ENCODE measurements at places on chromosomes 4 and X.

- no peak for DNase-seq
These were observed 15.8 kb downstream of the RNF212 start for GRCh38 chr4:1097553-1097952.

GRCh38 chrX:95953564-95953963 lies 731.1 kb upstream of the DIAPH2 start:
- DNase-seq = no peak

DNA sequence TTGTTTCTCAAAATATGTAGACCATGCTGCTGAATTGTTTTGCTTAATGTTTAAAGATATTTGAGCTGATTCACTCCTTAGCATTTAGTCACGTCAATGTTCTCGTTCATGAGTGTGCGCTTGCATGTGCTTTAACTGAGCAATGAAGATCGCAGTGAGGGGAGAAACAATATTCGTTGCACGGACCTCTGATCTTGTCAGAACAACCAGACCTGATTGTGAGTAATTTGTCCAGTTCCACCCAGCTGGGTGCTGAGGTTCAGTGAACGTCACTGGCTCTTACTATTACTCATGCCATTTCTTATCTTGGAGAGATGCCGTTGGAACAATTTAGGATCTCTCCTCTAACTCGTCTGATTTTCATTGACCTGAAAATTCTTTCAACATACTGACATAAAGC lies 15.0 kb upstream of the PRKX start:
- DNase-seq = no peak

GRCh38 chr4:168509786-168510185 lies 12.9 kb downstream of the PALLD start:
- DNase-seq = no peak

GRCh38 chrX:111695297-111695880 lies 14.4 kb downstream of the ALG13 start:
- DNase-seq = no peak

DNA sequence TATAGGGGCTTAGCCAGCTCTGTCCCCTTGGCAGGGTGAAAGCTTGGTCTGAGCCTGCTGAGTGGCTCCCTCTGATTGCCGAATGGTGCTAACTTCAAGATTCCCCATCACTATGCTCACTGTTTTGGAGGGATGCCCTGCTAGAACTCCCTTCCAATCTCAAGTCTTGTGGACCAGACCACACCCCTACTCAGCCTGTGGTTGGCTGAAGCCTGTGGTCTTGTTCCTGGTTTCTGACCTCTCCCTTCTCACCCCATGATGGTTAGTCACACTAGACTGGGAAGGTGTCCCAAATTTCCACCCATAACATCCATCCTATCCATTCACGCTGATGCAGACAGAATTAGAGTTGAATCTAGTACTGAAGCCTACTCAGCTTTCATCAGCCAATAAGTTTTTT lies 184.7 kb upstream of the NDP start:
- DNase-seq = no peak

Measured in HEK293T (cell line).